ENCODE measurements at places on chromosomes 3 and 15.

GRCh38 chr3:3101660-3102458 lies 8.3 kb downstream of the IL5RA start:
- DNase-seq: no peak

- no peak for DNase-seq
Measured at GRCh38 chr3:183921096-183921495, 36.4 kb upstream of the PARL start.

DNA sequence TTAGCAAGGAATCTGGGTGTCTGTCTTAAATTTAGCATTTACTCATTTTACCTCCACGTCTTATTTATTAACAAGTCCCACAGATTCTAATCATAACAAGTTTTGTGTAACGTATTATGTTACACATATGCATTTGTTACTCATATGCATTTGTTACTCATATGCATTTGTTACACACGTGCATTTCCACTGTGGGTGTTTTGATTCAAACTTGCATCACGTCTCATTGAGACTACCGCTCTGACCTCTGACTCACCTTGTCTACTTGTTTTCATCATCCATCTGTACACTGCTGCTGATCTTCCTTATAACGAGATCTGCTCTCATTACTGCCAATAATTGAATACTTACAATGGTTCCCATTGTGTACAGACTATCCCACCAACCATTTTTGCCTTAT lies 1141.4 kb downstream of the TBL1XR1 start:
- DNase-seq: no peak

- DNase-seq: peak; percentile 13
Measured at GRCh38 chr3:65811892-65812291, 226.8 kb downstream of the MAGI1 start.

GRCh38 chr15:53233801-53234200 lies 443.7 kb upstream of the ONECUT1 start:
- DNase-seq: no peak

DNA sequence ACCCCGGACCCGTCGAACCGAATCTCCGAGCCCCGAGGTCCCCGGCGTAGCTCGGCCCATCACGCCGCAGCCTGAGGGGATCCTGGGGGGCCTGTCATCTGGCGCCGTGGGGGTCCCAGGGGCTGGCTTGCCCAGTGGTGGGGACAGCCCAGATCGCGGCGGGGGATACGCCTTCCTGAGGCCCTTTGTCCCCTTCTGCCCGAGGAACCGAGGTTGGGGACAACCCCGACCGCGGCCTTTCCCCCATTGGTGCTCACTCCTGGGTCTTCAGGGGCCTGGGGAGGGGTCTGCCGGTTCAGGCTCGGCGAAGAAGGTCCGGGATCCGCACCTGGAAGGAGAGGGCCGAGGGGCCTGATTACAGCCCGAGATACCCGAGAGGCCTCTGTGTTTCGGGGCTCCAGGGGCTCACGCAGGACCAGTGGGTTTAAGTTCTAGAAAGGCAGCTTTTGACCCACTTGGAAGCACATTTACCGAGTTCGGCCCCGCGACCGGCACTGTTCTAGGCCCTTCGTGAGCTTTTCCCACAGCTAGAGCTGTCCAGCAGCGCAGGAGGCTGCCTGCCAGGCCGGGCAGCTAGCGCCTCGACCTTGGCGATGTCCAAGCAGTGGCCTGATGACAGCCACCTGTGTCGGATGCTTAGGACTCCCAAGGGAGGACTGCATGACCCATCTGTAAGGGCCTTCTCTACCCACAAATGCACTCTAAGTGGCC lies 504 bp downstream of the ABHD2 start:
- peak; percentile 34 for DNase-seq

DNA sequence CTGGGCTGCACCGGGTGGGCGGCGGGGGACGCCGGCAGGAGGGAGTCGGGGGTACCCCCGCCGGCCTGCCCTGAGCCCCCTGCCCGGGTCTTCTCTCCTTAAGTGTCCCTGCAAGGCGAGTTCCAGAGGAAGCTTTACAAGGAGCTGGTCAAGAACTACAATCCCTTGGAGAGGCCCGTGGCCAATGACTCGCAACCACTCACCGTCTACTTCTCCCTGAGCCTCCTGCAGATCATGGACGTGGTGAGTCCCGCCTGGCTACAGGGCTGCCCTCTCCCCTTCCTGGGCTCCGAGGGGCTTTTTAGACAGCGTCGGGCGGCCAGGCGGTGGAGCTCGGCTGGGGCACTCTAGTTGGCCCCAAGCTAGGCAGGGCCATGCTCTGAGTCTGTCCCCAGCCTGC lies 480 bp downstream of the CHRNA7 start:
- no peak for DNase-seq

DNA sequence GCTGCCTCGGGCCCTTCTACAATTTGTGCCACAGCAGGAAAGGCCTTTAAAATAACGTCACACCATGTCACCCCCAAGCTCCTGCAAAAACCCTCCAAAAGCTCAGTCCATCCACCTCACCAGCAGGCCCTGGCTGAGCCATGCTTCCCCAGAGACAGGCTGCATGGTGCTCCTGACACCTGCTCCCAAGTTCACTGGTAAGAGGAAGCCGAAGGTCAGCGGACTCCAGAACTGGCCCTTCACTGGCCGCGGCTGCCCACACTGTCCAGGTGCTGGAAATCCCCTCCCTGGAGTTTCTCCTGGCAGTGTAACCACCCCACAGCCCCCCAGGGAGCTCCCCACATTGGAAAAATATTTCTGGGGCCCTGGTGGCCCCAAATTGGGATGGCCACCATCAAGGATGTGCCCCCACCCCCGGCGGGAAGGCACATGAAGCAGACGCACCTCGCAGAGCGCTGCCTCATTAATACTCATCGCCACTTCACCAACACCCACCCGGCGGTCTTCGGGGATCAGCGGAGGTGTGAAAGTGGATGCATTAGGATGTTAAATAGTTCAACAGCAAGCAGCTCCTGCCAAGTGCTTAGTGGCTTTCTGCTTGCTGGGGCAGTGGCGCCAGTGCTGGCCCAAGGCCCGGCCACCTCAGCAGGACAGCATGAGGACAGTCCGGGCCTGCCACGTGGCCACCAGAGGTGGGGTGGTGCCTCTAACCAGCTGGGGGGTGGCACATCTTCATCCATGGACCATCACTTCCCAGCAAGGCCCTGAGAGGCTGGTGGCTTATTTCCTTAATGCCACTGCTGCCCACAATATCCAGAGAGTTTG lies 146.1 kb upstream of the IQSEC1 start:
- no peak for DNase-seq

DNA sequence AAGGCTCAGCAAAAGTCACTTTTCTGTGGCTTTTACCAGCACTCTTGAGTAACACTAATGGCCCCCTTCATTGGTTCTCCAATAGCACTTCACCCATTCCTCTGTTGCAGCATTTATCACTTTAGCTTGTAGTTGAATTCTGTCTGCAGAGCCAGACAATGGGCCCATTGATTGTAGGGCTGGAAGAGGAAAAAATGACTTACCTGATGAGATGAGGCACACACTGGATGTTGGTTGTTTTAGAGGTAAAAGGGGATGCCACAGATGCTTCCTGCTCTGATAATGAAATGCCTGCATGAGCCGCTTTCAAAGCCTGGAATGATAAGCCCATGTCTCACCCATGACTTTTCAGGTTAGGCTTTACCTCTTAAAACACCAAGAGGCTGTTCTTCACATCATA lies 64.3 kb downstream of the PLAAT1 start:
- DNase-seq: no peak

DNA sequence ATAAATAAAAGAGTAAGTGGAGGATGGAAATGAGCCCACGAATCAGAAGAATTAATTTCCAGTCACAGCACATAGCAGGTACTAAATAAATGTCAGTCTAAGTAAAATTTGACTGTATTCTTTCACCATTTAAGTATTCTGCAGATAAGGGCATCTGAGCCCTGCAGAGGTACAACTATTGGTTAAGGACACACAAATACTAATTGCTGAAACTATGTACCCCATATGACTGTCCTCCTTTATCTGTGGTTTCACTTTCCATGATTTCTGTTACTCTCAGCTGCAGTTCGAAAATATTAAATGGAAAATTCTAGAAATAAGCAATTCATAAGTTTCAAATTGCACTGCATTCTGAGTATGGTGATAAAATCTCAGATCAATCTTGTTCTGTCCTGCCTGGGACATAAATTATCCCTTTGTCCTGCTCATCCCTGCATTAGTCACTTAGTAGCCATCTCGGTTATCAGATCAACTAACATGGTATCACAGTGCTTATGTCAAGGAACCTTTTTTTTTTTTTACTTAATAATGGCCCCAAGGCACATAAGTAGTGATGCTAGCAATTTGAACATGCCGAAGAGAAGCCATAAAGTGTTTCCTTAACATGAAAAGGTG lies 95.1 kb downstream of the LSAMP start:
- no peak for DNase-seq

- no peak for DNase-seq
Measured at GRCh38 chr15:23648920-23649515, 1.4 kb upstream of the MAGEL2 start.

DNA sequence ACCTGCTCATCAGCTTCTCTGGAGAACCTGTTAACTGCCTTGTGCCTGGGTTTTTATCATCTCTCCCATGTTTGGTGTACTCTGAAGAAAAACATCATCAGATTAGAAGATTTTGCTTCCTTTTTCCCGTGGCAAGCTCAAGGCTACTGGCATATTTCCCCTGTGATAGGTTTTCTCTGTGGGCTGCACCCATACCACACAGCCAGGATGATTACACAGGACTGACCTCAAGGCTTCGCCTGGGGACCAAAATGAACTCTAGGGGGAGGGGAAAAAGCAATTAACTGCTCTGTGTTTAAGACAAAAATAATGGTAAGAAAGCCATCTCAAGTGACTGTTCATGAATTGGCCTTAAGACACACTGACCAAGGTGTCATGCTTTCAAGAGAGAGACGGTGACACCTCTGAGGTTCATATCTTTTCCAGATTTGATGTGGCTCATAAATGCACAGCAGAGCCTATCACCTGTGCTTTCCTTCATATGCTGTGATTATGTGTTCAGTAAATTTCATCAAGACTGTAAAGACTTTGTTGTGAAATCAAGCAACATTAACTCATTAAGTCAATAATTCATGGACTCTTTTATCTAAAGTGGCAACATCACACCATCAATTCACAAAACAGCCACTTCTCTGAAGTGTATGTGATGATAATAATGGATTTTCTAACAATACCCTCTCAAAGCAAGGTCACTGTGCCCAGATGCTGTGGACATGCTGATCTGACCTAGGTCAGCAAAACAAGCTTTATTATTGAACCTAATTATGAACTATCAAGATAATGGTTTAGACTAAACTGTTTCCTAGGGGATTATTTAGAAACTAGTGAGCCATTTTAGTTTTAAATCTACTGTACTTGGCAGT lies 427.9 kb downstream of the WDR72 start:
- DNase-seq: no peak

- no peak for DNase-seq
Measured at GRCh38 chr3:123129532-123129931, 62.7 kb downstream of the PDIA5 start.

DNA sequence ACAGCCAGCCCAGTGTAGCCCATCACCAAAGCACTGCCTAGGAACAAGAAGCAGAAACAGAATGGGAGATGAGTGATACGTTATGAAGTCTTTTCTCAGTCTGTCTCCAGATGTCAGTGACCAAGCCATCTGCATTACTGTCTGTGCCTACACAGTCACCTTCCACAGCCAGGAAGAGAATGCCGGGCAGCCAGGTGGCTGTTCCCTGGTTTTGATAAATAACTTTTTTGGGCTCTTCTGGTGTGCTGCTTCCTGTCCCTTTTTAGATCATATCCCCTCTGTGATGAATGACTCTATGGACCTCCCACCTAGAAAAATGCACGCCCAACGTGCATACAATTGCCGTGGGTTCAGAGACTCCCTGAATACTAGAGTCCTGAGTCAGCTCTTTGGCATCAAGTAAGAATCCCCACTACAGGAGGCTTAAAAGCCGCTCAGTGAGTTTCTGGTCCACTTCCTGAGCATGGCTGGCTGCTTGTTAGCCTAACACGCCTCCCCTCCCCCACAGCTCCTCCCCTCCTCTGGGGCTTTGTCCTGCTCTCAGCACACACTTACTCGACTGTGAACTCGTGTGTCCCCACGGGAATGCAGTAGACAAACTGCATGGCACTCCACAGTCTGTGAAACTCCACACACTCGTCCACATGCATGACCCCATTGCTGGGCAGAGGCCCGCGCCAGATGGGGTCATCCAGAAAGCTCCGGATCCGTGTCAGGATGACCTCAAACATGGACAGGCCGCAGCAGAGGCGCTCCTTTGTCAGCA lies 34.7 kb downstream of the NIPA2 start:
- peak; percentile 92 for DNase-seq

GRCh38 chr15:47806008-47806407 lies 88.7 kb downstream of the SEMA6D start:
- DNase-seq: no peak

DNA sequence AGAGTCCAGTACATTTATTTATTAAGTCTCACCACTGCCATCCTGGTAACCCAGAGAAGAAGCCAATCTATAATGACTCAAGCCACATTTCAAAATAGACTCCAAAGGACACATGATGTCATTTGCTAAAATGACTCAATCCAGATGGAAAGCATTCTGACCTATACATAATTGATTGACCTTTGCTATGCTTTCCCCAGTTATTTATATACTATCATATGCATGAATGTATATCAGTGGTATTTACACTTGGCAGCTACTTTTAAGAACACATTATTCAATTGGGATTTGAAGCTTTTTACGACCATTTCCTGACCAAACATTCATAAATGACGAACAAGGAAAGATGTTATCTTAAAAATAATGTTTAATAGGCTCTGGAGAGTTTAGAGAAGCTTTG lies 297.2 kb downstream of the FHIT start:
- no peak for DNase-seq

DNA sequence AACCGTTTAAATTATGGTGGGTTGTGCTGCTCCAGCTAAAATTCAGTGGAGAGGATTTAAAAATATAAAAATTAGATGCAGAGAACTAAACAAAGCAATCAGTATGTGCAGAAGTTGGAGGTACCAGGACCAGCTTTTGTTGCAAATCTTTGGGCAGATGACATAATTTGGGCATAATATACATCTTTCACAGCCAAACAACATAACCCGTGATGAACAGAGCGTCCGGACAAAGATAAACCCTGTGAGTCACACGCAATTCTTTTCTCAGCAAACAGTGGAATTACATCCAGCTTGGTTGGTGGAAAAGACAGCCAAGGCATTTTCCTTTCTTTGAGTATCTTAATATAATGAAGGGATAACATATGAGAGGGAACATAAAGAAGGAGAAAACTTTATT lies 419.4 kb upstream of the ADAMTS9 start:
- no peak for DNase-seq

DNA sequence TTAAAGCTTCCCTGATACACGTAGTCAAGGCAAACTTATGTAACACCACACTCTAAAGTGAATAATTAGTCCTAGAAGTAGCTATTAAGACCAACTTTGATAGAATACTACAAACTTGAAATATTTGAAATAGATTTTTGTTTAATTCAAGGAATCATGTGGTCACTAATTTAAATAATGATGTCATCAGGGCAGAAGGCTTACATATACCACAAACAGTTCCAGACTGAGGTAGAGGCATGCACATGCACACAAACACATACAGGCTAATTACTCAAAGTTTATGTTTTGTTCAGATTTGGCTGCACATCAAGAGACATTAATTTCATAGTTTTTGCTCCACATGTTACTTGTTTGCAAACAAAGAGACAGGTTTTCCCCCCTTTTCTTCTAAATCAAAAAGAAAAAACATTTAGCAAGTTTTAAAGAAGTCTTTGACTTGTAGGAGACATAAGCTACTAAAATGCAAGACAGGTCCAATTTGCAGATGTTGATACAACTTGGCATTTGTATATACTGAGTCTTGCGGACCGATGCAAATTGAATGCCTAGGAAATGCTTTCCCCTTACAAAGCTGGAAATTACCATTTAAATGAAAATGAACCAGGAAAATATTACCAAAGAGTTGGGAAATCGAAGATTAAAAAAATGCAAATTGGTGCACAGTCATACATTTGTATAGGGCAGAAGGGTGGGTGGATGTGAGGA lies 594.8 kb downstream of the MAGI1 start:
- peak; percentile 60 for DNase-seq

Data from IMR-90 (cell line).